Activated T-cell treated with anti-CD3 and anti-CD28 coated beads, Interleukin-2, amount 50 U/mL, for 72 hours (primary cell): ENCODE measurements at places on chromosomes 1 and 21. TPM values are rescaled to one million over a fixed set of nuclear protein-coding genes. Genes with fewer than 3 reads are reported as not detected.

The LRRIQ3 gene
- 2.3 TPM for total RNA-seq

The CLDN14 gene
- total RNA-seq = not detected

The AMY1C gene
- not detected for total RNA-seq

DNA sequence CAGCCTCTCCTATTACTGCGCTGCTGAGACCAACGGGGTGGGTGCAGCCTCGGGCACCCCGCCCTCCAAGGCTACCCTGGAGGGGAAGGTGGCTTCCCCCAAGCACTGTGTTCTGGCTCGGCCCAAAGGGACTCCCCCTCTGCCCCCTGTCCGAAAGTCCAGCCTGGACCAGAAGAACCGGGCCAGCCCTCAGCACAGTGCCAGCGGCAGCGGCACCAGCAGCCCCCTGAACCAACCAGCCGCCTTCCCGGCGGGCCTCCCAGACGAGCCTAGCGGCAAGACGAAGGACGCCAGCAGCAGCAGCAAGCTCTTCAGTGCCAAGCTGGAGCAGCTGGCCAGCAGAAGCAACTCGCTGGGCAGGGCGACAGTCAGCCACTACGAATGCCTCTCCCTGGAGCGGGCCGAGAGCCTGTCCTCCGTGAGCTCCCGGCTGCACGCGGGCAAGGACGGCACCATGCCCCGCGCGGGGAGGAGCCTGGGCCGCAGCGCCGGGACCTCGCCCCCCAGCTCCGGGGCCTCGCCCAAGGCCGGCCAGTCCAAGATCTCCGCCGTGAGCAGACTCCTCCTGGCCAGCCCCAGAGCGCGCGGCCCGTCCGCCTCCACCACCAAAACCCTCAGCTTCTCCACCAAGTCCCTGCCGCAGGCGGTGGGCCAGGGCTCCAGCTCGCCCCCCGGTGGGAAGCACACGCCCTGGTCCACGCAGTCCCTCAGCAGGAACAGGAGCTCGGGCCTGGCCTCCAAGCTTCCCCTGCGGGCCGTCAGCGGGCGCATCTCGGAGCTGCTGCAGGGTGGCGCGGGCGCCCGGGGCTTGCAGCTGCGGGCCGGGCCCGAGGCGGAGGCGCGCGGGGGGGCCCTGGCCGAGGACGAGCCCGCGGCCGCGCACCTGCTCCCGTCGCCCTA lies 533.1 kb downstream of the KIF26B start:
- no peak for DNase-seq

The RGS16 gene
- total RNA-seq = 79.4 TPM

DNA sequence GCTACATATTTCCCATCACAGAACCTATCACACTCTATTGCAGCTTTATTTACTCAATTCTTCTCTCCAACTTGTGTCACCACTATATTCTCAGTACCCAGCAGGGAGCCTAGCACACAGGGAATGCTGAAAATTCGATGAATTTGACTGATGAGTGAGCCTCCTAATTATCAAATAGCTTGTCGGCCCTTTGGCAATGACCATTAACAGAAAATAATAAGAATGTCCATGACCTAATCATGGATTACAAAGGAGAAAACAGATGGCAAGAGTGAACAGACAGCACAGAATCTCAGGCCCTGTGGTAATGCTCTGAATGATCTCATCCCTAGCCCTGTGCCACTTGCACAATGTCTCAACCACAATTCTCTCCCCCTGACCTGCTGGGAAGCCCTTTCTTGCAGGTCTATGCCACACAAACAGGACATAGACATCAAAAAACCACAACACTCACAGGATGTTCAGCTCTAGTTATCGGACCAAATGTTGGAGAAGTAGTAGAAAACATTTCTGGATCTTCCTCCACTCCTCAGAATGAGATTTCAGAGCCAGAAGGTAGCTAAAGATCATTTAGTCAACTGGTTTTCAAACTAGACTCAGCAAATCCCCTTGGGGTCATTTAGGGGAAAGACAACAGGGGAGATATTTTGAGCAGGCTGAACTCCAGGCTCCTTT lies 68.4 kb downstream of the LUZP1 start:
- DNase-seq = peak; percentile 68

DNA sequence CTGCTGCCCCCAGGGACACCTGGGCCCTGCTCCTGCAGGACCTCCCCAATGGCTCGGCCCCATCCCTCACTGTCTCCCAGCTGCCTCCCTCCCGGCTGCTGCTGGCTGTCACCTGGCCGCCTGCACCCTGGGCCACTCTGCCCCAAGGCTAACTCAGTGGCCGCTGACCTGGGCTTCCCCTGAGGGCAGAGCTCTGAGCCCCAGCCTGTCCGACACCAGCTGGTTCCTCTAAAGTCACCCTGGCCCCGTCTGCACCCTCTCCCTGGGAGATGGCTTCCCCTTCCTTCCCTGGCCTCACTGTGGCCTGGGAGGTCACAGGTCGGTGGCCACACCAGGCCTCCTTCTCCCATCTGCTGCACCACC lies 15.0 kb downstream of the ITGB2 start:
- DNase-seq = no peak

DNA sequence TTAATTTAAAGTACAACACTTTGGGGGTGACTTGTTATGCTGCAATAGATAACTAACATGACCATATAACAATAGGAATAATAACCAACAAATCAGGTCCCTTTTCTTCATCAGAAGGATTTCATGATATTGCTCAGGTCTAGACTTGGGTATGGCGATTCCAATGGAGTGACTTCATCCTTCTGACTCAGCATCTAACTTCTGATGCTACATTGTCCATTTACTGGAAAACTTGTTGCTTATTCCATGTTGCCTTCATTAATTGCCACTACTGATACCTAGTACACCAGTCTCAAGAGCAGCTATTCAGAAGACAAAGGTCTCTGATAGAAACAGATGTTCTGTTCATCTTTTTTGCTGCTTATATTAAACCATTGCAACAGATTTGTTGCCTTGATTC lies 324.3 kb downstream of the TGFB2 start:
- no peak for DNase-seq

GRCh38 chr1:27552911-27553420 lies 51.0 kb downstream of the AHDC1 start:
- no peak for DNase-seq

DNA sequence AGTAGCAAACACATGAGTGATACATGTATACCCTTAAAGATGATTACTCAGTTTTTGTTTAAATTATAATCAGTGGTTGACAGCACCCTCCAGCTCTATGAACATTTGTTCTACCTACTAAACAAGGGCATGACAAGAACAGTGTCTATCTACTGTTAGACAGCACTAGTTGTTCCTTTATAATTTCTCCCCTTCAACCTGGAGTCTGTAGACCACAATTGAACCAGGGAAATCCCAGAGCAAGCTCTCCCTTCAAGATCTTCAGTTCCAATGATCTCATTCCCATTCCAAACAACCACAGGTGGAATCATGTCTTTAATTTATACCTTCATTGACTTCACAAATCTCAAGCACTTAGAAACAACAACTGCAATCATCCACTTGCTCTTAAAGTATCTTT lies 216.1 kb downstream of the HHIPL2 start:
- DNase-seq = no peak

- no peak for DNase-seq
These were observed 27.5 kb downstream of the DMBX1 start for GRCh38 chr1:46517010-46517600.

DNA sequence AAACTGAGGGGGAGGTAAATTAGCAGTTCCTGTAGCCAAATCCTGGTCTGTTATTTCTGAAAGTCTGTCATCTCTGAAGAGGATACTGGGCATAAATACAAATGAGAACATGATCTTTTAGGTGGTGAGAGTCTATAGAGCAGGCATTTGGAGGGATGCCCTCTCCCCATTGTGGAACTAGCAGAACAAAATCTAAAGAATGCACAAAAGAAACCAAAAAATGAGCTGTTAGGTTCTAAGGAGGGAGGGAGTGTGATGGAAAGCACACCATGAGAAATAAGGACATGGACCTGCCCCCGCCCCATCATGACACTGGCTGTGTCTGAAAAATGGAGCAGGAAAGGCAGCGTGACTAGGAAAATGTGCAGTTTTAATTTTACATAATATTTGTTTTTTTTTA lies 262.0 kb downstream of the KIF26B start:
- no peak for DNase-seq

DNA sequence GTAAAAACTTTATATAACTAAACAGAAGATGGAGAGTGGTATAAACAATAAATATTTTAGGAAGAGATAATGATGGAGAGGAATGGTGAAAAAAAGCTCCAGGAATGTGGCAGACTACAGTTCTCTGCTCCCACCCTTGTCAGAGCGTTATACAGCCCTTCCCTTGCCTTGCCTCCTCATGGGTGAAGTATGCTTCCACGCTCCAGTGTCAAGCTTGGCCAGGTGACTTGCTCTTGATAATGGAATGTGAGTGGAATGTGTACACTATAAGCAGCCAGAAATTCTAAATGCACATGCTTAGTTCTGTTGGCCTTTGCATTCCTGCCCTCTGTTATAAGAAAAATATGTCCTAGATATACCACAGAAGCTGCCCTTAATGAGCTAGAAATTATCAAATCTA lies 24.7 kb upstream of the POGK start:
- no peak for DNase-seq

DNA sequence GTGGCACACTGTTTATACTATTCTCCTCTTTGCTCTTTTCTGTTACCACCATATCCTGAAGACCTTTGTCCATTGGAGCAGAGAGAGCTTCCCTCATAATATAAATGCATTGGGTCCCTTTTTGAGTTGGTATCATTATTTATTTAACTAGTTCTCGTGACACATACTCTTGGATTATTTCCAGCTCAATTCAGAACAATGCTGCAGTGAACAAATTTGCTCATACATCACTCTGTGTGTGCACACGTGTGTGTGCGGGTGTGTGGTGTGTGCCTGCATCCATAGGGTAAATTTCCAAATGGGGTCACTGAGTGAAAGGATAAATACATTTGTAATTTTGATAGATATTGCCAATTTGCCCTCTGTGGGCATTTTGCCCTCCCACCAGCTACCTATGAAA lies 5.8 kb downstream of the PLA2G2A start:
- no peak for DNase-seq

DNA sequence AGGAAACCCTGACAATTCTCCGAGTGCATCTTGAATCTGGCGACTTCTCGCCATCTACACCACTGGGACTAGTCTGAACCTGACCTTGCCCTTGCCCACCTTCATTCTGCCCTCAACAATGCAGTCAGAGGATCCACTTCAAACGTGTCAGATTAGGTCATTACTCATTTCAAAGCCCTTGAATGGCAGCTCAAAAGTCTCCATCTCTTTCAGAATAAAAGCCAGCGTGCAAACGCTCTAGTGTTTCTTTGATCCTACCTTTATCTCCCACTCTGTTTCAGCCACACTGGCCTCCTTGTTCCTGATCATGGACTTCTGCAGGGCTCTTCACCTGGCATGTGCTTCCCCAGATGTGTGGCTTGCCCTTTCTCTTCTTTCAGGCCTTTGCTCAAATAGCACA lies 31.3 kb downstream of the SLC30A1 start:
- DNase-seq = no peak

DNA sequence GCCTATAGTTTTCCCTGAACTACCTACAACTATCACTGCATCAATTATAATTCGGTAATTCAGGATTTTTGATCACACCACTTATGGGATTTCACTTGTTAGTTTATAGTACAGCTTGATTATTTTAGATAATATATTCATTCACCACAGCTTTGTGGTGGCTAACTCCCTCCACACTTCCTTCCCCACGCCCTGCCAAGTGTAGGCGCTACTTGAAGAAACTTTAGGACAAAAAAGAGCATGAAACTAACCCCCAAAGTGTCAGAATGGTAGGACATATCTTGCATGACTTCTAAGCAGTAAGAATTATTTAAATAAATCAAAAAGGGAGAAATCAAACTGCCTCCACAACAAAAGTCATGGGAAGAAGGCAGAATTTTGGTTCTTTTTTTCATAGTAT lies 70.1 kb downstream of the LHX9 start:
- no peak for DNase-seq

- DNase-seq = no peak
These were observed 2.3 kb downstream of the TNNT2 start for GRCh38 chr1:201375169-201375568.

GRCh38 chr1:9766759-9767442 lies 56.9 kb downstream of the CLSTN1 start:
- no peak for DNase-seq
